Breast epithelium (tissue), 4 donors: ENCODE measurements at places on chromosomes 7 and 10. TPM values are rescaled to one million over a fixed set of nuclear protein-coding genes. Genes with fewer than 3 reads are reported as not detected.

GRCh38 chr7:28360739-28361138 is 51.6 kb upstream of the CREB5 start:
- no peak overlapping the region for H3K27ac ChIP-seq
- H3K4me1 ChIP-seq, result no peaks in the 10 kb centered on the region
- H3K36me3 ChIP-seq, result no peaks in the 10 kb centered on the region
- H3K27me3 ChIP-seq, result no peaks in the 10 kb centered on the region

DNA sequence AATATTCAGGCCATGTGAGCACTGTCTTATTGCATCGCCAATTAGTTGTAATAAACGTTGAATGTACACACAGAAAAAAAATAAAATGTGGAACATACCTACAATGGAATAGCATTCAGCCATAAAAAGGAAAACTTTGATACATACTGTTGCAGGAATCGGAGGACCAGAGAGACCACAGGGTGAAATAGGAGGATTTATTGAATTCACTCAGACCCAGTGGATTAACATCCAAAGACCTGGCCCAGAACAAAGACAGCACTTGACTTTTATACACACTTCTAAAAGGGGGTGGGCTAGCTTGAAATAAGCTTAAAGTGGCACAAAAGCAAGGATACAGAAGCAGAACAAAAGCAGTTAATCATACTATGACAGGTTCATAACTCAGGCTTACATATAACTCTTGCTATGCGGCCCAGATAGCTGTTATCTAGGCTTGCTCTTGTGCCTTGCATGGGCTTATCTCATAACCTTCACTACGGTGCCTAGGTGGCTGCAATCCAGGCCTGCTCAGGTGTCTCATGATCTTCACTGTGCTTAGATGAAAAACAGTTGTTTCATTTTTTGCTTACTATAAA is 292.2 kb upstream of the TAC1 start:
- H3K4me3 ChIP-seq, result no peak overlapping the region
- H3K4me1 ChIP-seq, result no peaks in the 10 kb centered on the region
- H3K27ac ChIP-seq, result no peak overlapping the region
- no peaks in the 10 kb centered on the region for H3K36me3 ChIP-seq
- H3K27me3 ChIP-seq, result no peaks in the 10 kb centered on the region
- DNase-seq, result no peak

- no peaks in the 10 kb centered on the region for H3K27me3 ChIP-seq
- DNase-seq, result no peak
- H3K4me1 ChIP-seq, result no peaks in the 10 kb centered on the region
- H3K4me3 ChIP-seq, result no peak overlapping the region
- H3K36me3 ChIP-seq, result no peaks in the 10 kb centered on the region
Observed at GRCh38 chr10:32150532-32151101, 94.4 kb upstream of the KIF5B start.

DNA sequence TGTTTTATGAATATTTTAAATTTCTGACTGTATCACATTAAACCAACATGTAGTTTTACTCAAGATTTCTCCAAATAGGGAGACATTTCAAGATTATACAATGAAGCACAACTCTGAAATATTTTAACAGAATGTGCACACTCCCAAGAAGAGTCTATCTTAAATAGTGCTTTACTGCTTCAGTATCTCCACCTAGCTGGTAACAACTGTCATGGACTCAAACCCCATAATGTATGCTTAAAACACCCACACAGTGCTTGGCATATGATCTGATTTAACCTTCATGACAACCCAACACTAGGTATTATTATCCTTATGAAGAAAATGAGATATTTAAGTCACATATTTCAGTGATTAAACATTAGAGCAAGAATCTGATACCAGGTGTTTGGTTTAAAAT is 45.9 kb downstream of the ASZ1 start:
- no peak overlapping the region for H3K4me3 ChIP-seq
- H3K36me3 ChIP-seq, result no peaks in the 10 kb centered on the region
- no peaks in the 10 kb centered on the region for H3K4me1 ChIP-seq

HYAL4 gene
- total RNA-seq, result 0.15 TPM

CDC123 gene
- 87.5 TPM for total RNA-seq

AMZ1 gene
- total RNA-seq, result 0.88 TPM
